ENCODE measurements at places on chromosomes 6 and 20. TPM values are rescaled to one million over a fixed set of nuclear protein-coding genes. Genes with fewer than 3 reads are reported as not detected.

GJA1 gene
- 260 TPM for total RNA-seq

KCNQ2 gene
- total RNA-seq, result 1.2 TPM

HCRTR2 gene
- not detected for total RNA-seq

FAM209B gene
- 0.79 TPM for total RNA-seq

GPRC6A gene
- total RNA-seq, result not detected

SNRPB gene
- total RNA-seq, result 108 TPM

TRIM31 gene
- not detected for total RNA-seq

ADNP gene
- total RNA-seq, result 44.1 TPM

GRCh38 chr6:138588805-138589434, 89.6 kb upstream of the NHSL1 start:
- no peaks in the 10 kb centered on the region for H3K4me1 ChIP-seq
- no peaks in the 10 kb centered on the region for H3K36me3 ChIP-seq
- peak; percentile 55 for DNase-seq
- no peak overlapping the region for H3K27ac ChIP-seq
- no peak overlapping the region for H3K4me3 ChIP-seq
- H3K27me3 ChIP-seq, result no peaks in the 10 kb centered on the region

- no peak overlapping the region for H3K4me3 ChIP-seq
- H3K36me3 ChIP-seq, result no peaks in the 10 kb centered on the region
- no peaks in the 10 kb centered on the region for H3K27me3 ChIP-seq
- no peak overlapping the region for H3K27ac ChIP-seq
- H3K4me1 ChIP-seq, result no peaks in the 10 kb centered on the region
These were observed 21.2 kb downstream of the THEMIS start for GRCh38 chr6:127879685-127880084.

DNA sequence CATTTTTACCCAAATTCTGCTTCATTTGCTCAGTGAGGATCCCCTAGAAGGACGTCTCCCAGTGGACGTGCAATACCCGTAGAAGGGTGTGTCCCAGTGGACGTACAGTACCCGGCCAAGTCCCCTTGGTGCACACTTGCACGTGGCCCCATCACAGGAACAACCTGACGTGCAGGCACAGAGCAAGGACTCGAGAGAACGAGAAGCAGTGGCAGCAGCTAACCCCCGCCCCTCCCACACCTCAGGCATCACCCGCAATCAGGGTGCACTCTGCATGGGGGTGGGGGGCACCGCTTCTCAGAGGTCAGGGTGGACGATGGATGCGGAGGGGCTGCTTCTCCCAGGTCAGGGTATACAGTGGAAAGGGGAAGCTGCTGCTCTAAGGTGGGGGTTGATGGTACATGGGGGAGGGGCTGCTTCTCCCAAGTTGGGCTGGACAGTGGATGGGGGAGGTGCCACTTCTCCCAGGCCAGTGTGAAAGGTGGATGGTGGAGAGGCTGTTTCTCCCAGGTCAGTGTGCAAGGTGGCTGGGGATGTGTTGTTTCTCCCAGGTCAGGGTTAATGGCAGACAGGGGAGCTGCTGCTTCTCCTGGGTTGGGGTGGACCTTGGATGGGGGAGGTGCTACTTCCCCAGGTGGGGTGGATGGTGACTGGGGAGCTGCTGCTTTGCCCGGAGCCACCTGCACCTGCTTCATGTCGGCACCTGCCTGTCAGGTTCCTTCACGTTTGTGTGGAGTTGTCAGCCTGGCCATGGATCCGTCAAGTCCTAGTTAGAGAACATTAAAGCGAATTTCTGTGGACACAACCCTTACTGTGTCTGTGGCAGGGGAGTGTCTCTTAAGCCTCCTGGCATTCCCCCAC, 1.0 kb upstream of the THBS2 start:
- DNase-seq, result no peak
- no peak overlapping the region for H3K4me3 ChIP-seq
- H3K27me3 ChIP-seq, result no peaks in the 10 kb centered on the region
- no peaks in the 10 kb centered on the region for H3K4me1 ChIP-seq
- no peaks in the 10 kb centered on the region for H3K36me3 ChIP-seq

DNA sequence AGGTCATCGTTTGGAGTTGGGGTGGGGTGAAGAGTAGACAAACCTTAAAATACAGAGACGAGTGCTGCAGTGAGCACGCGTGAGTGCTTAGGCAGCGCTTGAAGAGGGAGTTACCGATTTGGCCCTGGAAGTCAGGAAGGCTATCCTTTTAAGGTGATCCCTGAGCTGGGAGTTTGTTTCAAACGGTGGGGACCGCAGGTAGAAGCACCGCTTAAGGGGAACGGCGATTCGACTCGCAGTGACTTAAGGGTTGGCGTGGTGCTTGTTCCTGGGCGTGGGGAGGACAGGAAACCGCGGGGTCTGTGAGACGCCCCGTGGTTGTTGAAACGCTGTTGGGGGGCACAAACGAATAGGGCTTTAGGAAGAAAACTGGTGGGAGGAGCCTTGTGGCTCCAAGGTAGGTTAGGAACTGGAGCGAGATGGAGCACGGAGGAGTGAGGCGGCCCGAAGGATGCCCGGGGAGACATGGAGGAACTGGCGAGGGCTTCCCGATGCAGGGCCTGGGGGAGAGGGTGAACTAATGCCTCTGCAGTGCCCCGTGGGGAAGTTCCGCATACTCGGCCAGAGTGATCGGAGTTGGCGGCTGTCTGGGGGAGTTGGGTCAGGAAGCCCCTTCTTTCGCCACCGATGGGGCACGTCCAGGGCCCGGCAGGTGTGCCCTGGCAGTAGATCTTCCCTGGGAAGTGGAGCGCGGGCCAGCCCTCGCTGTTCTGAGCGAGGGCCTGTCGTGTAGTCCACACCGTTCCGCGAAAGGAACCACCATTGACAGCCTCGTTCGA, 1.3 kb upstream of the CDYL start:
- H3K27me3 ChIP-seq, result no peaks in the 10 kb centered on the region

GRCh38 chr6:162450358-162450757, 277.2 kb downstream of the PRKN start:
- H3K4me1 ChIP-seq, result no peaks in the 10 kb centered on the region
- no peaks in the 10 kb centered on the region for H3K27me3 ChIP-seq
- DNase-seq, result no peak
- no peak overlapping the region for H3K27ac ChIP-seq
- H3K36me3 ChIP-seq, result no peaks in the 10 kb centered on the region

- no peak for DNase-seq
- H3K27me3 ChIP-seq, result no peaks in the 10 kb centered on the region
- H3K4me1 ChIP-seq, result no peaks in the 10 kb centered on the region
These were observed 31.1 kb upstream of the SSTR4 start for GRCh38 chr20:23003881-23004460.

DNA sequence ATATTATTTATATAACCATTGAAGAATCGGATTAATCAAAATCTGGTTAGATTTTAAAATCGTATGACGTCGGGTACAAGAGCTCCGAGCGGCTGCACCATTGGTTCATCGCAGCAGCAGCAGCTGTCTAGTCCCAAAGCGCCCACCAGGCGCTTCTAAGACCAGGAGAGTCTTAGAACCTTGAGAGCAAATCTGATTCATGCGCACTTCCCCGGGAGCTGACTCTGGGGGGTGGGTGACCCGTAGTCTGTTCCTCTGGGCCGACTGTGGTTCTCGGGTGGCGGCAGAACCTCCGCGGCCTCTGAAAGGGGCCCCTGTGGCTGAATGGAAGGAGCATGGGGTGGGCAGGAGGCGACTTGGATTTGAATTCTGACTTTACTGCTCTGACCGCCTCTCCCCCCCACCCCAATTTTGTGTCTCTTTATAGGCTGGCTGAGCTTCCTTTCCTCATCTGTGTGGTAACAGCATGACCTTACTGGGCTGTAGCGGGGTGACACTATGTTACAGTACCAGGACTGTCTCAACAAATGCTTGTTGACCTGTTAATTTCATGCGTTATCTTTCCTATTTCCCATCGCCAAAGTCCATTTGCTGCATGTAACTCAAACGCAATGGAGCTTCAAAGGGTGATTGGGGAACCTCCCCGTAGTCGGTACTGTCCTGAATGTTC, 119.7 kb downstream of the RTN4IP1 start:
- peaks cover 16% of the 10 kb centered on the region for H3K4me1 ChIP-seq
- no peak for DNase-seq

GRCh38 chr6:139262519-139263300, 29.1 kb downstream of the TXLNB start:
- H3K4me3 ChIP-seq, result no peak overlapping the region
- no peaks in the 10 kb centered on the region for H3K27me3 ChIP-seq
- no peaks in the 10 kb centered on the region for H3K36me3 ChIP-seq
- no peaks in the 10 kb centered on the region for H3K4me1 ChIP-seq

DNA sequence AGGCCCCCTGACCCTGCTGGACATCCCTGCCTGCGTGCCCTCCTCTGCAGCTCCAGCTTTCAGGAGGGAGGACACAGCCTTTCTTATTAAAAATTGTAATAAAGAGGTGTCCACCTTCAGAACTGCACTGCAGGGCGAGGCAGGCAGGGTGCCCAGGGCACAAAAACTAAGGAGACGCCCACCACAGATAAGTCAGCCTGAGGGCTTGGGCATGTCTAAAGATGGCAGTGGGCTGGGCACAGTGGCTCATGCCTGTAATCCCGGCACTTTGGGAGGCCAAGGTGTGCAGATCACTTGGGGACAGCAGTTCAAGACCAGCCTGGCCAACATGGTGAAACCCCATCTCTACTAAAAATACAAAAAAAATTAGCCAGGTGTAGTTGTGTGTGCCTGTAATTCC, 7.0 kb upstream of the C20orf144 start:
- DNase-seq, result no peak
- H3K4me1 ChIP-seq, result no peaks in the 10 kb centered on the region
- H3K4me3 ChIP-seq, result no peak overlapping the region

All from uterus (tissue), 4 donors.